ENCODE measurements at places on chromosomes 16 and 17.

DNA sequence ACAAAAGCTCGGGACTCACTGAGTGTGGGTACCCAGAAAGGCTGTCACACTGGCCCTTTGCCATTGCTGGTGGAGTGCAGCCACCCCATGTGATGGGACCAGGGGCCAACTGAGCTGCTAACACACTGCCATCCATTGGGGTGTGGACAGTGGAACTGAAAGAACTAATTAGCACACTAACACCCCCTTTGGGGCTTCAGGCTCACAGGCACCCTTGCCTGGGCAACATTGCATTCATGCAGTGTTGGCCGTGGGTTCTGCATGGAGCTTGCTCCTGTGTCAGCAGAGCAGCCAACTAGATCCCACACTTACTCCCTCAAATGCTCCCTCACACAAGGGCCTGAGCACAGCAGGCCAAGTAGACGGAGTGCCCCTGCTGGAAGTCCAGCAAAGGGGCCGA, 476.0 kb upstream of the ASIC2 start:
- DNase-seq, result no peak

- DNase-seq, result no peak
Measured at GRCh38 chr16:54061454-54061853, 225.1 kb downstream of the IRX3 start.

GRCh38 chr17:64110379-64111152, 19.4 kb downstream of the ERN1 start:
- DNase-seq, result no peak

GRCh38 chr17:16662936-16663335, 9.3 kb upstream of the ZNF624 start:
- DNase-seq, result no peak

DNA sequence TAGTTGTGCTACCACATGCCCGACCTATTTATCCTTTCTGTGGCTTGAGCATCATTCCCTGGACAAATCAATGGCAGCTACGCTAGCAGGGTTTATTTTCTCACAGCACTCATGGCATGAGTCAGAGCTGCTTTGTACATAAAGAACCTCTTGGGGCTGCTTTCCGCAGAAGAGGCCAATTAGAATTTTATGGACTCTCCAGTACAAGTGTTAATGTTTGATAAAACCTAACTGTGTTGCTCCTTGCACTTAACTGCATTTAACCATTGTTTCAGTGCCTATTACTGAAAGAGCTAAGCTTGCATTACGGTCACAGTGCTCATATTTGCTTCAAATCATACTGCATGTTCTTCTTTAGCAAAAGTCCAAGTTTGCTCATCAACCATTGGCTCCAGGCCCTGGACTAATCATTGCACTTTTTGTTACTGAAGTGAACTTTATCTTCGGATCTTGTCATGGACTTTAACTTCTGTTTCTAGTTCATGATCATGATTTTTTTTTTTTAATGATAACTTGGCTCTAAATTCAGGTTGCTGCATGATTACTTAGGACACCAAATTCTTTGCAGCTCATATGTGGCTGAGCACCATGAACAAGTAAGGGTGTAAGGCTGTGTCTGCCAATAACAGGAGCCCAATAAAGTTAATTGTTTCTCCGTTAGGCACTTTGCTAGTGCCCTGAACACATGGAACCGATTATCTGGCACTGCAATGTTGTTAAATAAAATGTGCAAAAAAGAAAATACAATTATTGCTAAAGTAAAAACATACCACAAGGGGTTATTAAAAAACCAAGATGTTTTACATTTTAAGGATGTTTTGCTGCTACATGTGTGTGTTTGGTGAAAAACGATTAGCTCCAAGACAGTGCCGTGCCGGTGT, 492.2 kb downstream of the KCNJ2 start:
- DNase-seq, result no peak

- DNase-seq, result no peak
Measured at GRCh38 chr16:6335072-6335471, 997.6 kb upstream of the RBFOX1 start.

GRCh38 chr16:13453325-13453724, 466.6 kb upstream of the ERCC4 start:
- DNase-seq, result no peak

DNA sequence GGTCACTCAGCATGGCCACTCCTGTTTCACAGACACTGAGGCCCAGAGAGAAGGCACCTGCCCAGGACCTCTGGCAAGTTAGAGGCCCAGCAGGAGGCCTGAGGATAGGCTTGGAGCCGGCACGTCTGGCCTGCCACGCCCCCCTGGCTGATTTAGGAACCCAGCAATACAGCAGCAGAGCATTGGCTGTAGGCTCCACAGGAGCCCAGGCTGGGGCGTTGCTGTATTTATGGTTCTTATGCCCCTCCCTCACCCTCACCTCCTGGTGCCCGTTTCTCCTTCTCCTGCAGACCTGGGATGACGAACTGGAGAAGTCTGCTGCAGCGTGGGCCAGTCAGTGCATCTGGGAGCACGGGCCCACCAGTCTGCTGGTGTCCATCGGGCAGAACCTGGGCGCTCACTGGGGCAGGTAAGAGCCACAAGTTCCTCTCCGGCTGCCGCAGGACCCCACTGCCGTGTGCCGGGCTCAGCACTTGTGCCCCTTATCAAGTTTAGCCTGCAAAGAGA, 25.8 kb downstream of the CRISPLD2 start:
- no peak for DNase-seq

DNA sequence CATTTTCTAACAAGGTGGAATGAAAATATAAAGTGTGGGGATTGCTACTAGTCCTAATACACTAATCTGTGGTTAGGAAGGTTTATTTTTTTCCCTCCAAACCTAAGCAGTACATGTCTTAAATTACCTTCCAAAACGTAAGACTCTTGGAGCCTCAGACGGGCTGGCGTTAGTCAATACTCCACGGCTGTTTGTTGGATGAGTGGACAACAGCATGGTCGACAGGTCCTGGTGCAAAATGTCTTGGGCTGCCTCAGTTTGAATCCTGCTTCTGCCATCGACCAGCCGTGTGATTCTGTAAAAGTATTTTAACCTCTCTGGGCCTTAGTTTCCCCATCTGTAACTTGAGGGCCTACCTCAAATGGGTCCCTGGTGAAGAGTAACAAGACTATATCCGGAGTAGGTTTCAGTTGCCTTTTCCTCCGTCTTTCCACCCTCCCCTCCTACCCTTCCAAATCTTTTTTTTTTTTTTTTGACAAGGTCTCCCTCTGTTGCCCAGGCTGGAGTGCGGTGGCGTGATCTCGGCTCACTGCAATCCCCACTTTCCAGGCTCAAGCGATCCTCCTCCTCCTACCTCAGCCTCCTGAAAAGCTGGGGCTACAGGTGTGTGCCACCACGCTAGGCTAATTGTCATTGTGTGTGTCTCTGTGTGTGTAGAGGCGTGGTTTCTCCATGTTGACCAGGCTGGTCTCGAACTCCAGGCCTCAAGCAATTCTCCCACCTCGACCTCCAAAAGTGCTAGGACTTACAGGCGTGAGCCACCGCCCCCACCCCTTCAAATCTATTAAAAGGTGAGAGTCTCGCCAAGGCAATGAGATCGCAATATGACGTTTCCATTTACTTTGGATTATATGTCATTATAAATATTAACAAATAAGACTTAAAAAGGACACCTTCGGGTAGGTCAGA, 5.8 kb downstream of the SCGB1C2 start:
- no peak for DNase-seq

GRCh38 chr16:397736-398332, 835 bp downstream of the NME4 start:
- no peak for DNase-seq

GRCh38 chr17:35568561-35568960, 7.9 kb upstream of the SLFN14 start:
- no peak for DNase-seq

DNA sequence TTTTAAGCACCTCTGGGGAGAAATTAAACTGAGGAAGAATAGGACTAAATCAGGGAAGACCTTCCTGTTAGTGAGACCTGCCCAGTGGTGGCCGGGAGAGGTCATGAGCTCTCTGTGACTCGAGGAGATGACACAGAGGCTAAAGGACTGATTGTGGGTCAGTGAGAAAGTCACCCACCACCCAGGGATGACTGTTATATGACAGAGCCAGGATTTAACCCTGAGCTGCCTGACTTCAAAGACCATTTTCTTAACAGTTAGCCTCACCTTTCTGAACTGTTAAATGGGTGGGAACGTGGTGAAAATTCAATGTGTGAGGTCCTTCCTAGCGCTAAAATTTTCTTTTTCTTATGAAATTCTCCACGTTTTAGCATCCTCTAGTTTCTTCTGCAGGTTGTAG, 72.5 kb downstream of the WSB1 start:
- DNase-seq, result no peak

- DNase-seq, result no peak
Measured at GRCh38 chr17:66496306-66496705, 193.9 kb downstream of the PRKCA start.

DNA sequence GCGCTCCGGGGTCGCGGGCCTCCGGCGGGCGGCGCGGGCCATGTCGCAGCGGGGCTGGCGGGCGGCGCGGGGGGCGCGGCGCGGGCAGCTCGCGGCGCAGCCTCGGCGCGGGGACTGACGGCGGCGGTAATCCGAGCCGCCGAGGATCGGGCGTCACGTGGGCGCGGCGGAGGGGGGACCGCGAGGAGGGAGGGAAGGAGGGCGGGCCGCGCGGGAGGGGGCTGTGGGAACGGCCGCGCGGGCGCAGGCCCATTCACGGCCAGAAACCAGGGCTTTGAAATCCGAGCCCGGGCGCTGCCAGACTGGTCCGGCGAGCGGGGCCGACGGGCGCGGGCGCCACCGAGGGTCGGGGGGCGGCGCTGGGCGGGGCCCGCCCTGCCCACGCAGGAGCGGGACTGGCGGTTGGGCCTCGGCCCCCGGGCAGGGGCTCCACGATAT, at the start of gene MTSS2:
Gene MTSS2 (minus strand): TSS at position 116 of the 438 bp plus-strand sequence. CDS start 262 bp downstream, outside the sequence.
- DNase-seq, result no peak

DNA sequence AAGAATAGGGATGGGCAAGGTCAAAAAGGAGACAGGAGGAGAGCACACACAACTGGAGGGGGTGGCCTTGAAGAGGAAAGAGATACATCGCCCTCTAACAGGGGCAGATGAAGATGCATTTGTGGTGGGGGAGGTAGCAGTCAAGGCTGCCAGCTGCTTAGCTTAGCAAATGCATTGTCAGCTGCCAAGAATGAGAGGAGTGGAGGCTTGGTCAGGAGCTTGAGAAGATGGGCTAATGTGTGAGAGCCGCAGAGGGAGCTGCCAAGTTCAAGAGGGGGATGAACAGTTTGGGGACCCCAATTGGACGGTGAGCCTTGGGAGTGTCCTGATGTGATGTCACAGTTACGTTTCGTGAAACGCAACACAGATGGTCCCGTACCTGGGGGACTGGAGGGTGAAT, 28.9 kb upstream of the GNA13 start:
- DNase-seq, result no peak

- no peak for DNase-seq
Measured at GRCh38 chr17:31657876-31658275, 201.2 kb downstream of the COPRS start.

DNA sequence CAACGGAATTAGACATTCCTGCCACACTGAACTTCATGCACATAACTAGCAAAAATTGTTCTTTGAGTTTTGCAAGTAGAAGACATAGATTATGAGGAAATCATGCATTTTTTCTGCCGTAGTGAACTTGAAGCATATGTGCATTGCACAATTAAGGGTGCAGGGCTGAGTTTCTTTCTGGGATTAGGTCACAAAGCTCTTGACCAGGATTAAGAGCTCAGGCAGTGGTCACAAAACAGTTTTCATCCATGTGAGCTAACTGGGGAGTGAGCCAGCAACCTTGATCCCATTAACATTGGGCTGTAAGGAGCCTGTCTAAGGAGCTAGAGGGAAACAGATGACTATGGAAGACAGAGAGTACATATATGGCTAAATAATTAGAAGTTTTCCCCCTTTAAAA, 143.7 kb downstream of the PMP22 start:
- no peak for DNase-seq

- no peak for DNase-seq
Measured at GRCh38 chr16:28003923-28004322, 59.6 kb downstream of the GSG1L start.

DNA sequence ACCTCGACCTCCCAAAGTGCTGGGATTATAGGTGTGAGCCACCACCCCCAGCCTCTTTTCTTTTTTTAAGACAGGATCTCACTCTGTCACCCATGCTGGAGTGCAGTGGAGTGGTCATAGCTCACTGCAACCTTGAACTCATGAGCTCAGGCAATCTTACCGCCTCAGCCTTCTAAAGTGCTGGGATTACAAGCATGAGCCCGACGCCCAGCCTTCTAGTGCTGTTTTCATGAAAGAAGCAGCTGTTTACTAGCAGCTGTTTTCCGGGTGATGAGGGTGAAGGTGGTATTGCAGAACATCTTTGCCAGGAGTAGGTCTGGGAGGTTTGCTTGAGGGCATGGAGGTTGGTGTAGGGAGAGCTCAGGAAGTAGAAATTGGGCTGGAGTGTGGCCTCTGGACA, 2.0 kb downstream of the ADCY7 start:
- no peak for DNase-seq

- no peak for DNase-seq
Measured at GRCh38 chr16:67801241-67801640, 5.1 kb downstream of the RANBP10 start.

DNA sequence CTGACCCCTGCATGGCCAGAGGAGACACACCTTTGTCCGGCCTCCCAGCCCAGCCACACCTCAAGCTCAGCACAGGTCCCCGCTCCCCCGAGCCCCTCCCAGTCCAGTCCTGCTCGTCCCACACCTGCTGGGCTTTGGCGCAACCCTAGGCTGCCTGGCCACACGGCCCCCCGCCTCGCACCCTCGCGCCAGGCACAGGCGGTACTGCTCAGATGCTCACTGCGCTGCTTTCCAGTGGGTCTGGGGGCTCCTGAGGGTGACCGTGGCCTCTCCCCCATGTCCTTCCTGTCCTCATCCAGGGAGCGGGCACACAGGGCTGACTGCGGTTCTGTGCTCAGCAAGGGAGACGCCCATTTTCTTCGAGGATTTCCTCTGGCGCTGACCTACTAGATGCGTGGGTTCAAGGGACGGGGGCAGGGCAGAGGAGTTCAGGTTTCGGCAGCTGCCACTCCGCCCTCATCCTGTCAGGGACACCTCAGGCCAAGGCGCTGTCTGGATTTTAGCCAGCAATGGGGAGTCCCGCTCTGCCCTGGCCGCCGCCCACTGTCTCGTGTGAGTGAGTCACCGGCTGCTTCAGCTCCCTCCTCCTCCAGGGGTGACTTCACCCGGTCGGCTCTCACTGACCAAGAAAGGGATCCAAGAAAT, 118.0 kb upstream of the ZNF469 start:
- peak; percentile 59 for DNase-seq

GRCh38 chr16:84042879-84043485, 387 bp upstream of the SLC38A8 start:
- DNase-seq, result no peak

- DNase-seq, result no peak
Measured at GRCh38 chr17:83159204-83160049, 80.0 kb downstream of the METRNL start.

Data from HS-27A (cell line).